ENCODE measurements at places on chromosomes 1 and 21.

DNA sequence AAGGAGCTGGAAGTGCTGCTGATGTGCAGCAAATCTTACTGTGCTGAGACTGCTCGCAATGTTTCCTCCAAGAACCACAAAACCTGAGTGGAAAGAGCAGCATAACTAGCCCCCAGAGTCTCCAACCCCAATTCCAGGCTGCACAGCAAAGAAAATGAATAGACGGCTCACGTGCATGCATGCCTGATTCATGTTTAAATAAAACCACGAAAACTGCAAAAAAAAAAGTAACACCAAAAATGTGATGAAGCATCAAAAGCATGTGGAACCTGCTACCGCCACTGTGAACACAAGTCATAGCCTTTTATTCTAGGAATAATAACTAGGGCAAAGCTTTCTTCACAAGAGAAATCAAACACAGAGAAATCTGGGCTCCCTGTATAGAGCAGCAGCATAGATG, 9.6 kb upstream of the TRNP1 start:
- no peak for DNase-seq

DNA sequence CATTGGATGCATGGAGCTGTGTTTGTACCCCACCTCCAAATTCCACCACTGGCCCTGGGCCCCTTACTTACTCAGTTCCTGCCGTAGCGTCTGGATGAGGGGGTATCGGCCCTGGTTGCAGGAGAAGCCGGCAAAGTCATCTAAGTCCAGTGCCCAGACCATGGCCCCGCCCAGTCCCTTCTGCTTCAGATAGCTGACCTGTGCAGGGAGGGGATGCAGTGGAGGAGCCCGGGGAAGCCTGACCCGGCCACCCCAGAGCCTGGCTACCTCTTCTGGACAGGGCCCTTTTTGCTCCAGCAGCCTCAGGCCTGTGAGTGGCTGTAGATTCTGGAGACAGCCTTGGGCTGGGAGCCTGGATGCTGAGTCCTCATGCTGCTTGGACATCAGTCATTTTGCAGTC, 11.8 kb downstream of the CHIT1 start:
- DNase-seq: no peak

DNA sequence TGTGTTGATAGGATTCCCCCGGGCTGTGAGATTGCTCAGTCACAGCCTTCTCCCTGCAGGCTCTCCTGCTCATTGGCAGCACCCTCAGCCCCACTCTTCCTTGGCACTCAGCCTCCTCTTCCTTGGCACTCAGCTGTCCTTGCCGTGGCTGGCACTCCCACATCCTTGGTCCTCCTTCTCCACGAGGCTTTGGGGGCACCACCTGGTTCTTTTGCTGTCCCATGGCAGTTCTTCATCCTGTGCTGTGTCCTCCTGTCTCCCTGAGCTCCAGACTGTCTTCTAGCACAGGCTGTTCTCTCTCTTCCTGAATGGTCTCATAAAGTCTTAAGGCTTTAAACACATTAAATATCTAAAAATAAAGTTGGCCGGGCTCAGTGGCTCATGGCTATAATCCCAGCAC, 27.0 kb downstream of the PKNOX1 start:
- no peak for DNase-seq

DNA sequence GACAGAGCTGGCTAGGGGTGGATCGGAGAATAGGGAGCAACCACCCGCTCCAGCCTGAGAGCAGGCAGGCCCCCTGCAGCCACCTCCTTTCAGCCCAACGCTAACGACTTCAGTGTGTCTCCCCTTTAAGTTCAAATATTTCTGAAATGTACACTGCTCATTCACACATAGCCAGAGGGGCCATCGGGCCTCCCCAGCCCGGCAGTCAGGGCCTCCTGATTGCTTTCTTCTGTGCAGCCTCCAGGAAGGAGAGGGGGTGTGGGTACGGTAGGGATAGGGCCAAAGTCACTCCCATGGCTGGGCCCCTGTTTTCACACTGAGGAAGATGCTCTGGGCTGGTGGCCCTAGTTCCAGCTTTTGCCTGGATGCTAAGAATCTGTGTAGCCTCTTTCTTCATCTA, 64.8 kb downstream of the EPHB2 start:
- no peak for DNase-seq

GRCh38 chr1:153667439-153667838, 3.4 kb downstream of the ILF2 start:
- DNase-seq: no peak

DNA sequence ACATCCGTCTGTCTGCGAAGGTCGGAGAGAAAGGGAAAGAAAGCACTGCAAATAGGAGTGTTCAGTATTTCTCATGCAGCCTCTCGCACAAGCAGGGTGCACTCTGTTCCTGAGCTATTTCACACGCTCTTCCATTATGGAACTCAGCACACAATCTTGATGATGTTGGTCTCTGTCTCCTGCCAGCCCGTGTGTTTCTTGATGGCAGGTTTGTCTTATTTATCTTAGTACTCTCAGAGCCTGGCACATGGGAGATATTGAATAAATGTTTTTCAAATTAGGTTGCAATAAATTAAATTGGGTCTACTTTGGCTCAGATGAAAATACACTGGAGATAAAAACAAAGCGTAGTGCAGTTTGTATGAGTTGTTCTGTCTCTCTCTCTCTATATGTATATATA, 134.9 kb upstream of the ETS2 start:
- no peak for DNase-seq

DNA sequence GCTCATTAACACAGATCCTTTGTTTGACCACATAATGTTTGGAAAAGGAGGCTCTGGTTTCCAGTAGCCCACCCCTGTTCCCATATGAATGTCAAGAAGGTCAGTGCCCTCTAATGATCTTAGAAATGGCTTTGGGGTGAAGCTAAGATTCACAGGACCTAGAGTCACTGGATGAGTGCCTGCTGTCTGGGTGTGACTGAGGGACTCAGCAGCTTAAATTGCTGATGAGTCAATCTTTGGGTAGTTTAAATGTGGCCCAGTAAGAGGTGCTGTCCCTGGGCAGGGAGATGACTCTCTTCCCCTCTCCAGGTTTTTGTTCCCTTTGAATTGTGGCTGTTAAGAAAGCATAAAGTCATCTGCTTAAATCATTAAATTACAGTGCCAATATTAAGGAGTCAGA, 50.6 kb downstream of the L1TD1 start:
- no peak for DNase-seq
